ENCODE measurements at places on chromosomes 1 and 21.

- no peak for DNase-seq
Measured at GRCh38 chr1:149845416-149845815, 54.0 kb upstream of the BOLA1 start.

DNA sequence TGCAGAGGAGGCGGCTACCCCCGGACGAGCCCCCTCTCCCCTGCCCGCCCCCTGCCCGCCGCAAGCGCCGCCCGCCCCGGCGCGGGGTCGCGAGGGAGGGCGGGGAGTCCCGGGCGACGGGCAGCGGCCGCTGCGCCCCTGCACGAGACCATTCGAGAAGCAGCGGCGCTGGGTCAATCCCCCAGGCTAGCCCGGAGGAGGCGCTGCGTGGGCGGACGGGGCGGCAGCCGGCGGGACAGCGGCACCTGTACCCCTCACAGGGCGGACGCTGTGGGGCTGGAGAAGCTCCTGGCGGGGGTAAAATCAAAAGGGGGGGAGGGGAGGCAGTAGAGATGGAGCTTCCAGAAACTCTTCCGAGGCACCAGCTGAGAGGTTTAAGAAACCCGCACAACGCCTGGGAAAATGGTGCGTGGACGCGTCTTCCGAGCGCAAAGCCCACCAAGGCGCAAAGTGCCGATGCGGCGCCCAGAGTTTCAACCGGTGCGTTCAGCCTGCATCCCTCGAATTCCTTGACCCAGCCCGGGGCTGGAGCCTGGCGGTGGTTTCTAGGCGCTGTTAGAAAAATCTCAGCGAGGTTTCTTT lies at the start of gene PLPPR5:
Gene PLPPR5 (minus strand): TSS at position 1 of the 582 bp plus-strand sequence. CDS start 190 bp downstream, outside the sequence.
- DNase-seq, result no peak

DNA sequence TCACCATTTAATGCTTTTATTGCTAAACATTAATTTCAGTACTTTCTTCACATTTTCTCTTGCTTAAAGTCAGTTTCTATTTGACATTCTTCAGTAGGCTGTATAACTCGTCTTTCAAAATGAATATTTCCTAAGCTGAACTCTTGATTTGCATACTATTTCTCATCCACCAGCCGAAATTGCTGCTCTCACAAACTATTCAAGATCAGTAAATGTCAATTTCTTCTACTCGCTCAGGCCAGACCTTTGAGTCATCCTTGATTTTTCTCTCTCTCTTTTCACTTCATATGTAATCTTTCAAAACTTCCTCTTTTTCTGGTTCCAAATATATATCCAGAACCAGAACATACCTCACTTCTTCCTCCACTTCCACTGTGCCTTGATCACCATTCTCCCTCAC lies 990.0 kb downstream of the KCNT2 start:
- no peak for DNase-seq

- DNase-seq, result no peak
Measured at GRCh38 chr1:235060607-235061470, 67.8 kb downstream of the TOMM20 start.

DNA sequence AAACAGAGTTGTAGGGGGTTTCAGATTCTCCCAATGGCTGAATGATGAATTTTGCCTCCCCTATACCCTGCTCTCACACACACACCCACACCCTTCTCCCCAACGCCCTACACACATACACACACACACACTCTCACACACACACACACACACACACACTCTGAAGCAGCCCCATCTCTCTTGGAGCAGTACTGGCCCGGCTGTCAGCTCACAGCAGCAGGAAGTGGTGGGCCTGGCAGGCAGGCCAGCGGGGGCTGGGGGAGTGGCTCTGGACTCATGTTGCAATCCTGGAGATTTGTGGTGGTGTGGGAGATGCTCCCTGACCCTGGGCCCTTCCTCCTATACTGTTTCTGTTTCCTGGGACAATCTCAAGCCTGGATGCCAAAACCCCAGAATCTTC lies 2.2 kb downstream of the IKBKE start:
- DNase-seq, result no peak

- DNase-seq, result no peak
Measured at GRCh38 chr1:246565751-246566127, 322 bp downstream of the TFB2M start.

- DNase-seq, result no peak
Measured at GRCh38 chr21:45551316-45551715, 9.1 kb upstream of the SLC19A1 start.
